H9 (cell line): ENCODE measurements at places on chromosomes 2 and 18.
A peak's percentile ranks its signal among the peaks of the same experiment; 100 is the strongest.

GRCh38 chr2:241702155-241703031, 554 bp downstream of the ING5 start:
- H3K27me3 ChIP-seq: no peaks in the 10 kb centered on the region
- H3K27ac ChIP-seq: no peak overlapping the region
- H3K36me3 ChIP-seq: peaks cover 37% of the 10 kb centered on the region

- no peaks in the 10 kb centered on the region for H3K4me1 ChIP-seq
- H3K4me3 ChIP-seq: no peak overlapping the region
- H3K27me3 ChIP-seq: no peaks in the 10 kb centered on the region
- peaks cover 19% of the 10 kb centered on the region for H3K36me3 ChIP-seq
- DNase-seq: no peak
- no peak overlapping the region for H3K27ac ChIP-seq
Observed at GRCh38 chr2:208134928-208135586, 5.4 kb upstream of the CRYGC start.

GRCh38 chr2:75556679-75557366, 3.9 kb downstream of the EVA1A start:
- H3K4me1 ChIP-seq: peaks cover 14% of the 10 kb centered on the region
- H3K4me3 ChIP-seq: no peak overlapping the region
- no peak for DNase-seq
- H3K27ac ChIP-seq: no peak overlapping the region
- H3K27me3 ChIP-seq: no peaks in the 10 kb centered on the region; the same call in 1 of the 2 replicates
- no peaks in the 10 kb centered on the region; the same call in 2 of the 3 replicates for H3K36me3 ChIP-seq

GRCh38 chr18:48295586-48296311, 113.4 kb downstream of the ZBTB7C start:
- peaks cover 6% of the 10 kb centered on the region; the same call in 1 of the 2 replicates for H3K4me1 ChIP-seq
- no peaks in the 10 kb centered on the region for H3K27me3 ChIP-seq
- peak; percentile 77 for DNase-seq
- H3K27ac ChIP-seq: no peak overlapping the region
- no peaks in the 10 kb centered on the region for H3K36me3 ChIP-seq

- no peak overlapping the region for H3K27ac ChIP-seq
- peak; percentile 28 for DNase-seq
- H3K4me1 ChIP-seq: peaks cover 11% of the 10 kb centered on the region; the same call in 1 of the 2 replicates
- H3K4me3 ChIP-seq: no peak overlapping the region
- no peaks in the 10 kb centered on the region for H3K36me3 ChIP-seq
Observed at GRCh38 chr2:120430501-120430830, 84.5 kb downstream of the INHBB start.

DNA sequence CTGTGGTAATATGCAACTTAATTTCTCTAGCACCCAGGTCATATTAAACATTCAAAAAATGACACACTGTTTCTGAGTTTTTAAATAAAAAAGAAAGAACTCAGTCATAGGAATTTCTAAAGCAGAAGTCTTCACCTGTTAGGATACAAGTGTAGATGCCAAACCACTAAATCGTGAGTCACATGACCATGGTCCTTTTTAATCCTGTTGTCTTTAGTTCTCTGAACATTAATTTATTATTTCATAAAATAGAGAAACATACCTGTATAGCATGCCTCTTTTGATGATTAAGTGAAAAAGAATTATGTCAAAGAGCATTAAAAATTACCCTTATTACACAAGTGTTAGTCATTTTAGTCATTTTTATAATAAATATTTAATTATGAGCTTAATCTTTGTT, 398.8 kb downstream of the CCDC85A start:
- DNase-seq: no peak
- no peak overlapping the region for H3K4me3 ChIP-seq
- H3K27me3 ChIP-seq: no peaks in the 10 kb centered on the region
- no peaks in the 10 kb centered on the region for H3K4me1 ChIP-seq
- H3K27ac ChIP-seq: no peak overlapping the region
- no peaks in the 10 kb centered on the region for H3K36me3 ChIP-seq

- no peaks in the 10 kb centered on the region for H3K27me3 ChIP-seq
- no peaks in the 10 kb centered on the region for H3K4me1 ChIP-seq
- no peak overlapping the region for H3K27ac ChIP-seq
Observed at GRCh38 chr2:229081411-229081810, 189.7 kb downstream of the PID1 start.
